CD8-positive, alpha-beta memory T cell (primary cell): ENCODE measurements at places on chromosomes 7 and 10.

DNA sequence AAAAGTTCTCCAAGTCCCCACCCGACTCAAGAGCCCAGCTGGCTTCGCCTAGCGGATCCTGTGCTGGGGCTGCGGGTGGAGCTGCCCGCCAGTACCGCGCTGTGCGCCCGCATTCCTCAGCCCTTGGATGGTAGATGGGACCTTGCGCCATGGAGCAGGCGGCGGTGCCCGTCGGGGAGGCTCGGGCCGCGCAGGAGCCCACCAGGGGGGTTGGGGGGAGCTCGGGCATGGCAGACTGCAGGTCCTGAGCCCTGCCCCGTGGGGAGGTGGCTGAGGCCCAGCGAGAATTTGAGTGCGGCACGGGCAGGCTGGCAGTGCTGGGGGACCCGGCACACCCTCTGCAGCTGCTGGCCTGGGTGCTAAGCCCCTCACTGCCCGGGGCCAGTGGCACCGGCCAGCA lies 57.0 kb downstream of the TBC1D12 start:
- no peak for DNase-seq

- no peak for DNase-seq
These were observed at the start of gene OR2A5 for GRCh38 chr7:144048648-144049047. Gene OR2A5 (plus strand): TSS chr7:144048948. CDS start chr7:144050402, 1,454 bp downstream.

GRCh38 chr7:127803626-127804025 lies 151.6 kb downstream of the SND1 start:
- DNase-seq = no peak

DNA sequence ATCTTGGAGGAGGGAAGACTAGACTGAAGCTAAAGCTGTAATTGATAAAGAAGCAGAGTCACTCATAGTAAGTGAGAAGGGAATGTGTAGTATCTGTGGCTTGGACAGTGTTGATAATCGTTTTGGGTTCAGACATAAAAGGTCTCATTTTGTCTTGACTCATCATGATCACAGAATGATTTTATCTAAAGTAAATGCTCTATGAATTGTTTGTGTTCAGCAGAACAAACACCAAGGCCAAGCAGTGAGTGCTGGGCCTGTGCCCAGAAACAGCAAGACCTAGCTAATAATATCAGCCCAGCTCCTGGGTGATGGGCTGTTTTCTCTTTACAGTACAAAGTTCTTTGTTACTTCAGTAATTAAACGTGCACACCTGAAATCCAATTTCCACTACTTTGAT lies 26.7 kb upstream of the CD36 start:
- no peak for DNase-seq

- DNase-seq = no peak
These were observed 193.8 kb upstream of the ZNF32 start for GRCh38 chr10:43842496-43842895.

DNA sequence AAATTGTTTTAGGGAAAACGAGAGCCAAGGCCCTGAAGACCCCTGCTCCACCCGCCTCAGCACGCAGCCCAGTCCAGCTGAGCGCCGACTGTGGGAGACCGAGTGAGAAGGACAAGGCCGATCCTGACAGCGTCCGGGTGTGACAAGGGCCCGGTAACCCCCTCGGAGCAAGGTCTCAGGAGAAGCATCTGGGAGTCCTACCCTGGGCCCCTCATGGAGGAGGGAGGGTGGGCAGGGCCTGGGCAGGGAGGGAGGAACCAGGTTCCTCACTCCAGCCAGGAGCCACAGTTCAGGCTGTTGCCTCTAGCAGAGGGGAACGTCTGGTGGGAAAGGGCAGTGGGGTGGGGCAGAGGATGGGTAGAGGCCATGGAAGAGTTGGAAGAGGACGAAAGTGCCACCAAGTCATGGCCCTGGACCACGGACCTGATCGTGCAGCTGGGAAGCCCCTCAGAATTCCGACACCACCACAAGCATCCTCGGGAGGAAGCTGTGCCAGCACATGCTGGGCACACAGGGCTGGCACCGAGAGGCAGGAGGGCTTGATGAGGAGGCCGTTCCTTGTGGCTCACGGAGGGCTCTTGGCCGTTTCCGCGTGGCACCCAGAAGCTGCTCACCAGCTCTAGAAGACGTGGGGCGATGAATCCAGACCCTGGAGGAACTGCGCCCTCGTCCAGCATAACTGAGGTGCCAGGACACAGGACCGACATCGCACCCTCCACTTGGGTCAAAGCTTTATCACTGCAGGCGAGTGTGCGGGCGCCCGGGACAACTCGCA lies 2.2 kb upstream of the KNDC1 start:
- no peak for DNase-seq

DNA sequence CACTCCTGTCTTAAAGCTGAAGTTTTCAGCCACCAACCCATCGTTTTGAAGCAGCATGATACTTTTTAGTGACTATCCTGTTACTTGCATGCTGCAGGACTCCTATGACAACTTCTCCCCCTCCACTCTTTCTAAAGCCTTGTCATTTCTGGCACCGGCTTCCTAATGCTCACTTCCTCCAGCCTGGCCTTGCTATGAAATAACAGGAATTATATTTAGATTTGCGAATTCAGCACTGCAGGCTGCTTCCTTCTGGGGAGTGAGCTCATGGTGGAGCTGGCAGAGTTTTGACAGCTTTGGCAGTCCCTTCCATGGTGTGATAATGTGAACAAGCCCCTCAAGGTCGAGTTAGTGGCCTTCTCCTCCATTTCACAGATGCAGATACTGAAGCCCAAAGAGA lies 13.4 kb downstream of the BLNK start:
- no peak for DNase-seq

DNA sequence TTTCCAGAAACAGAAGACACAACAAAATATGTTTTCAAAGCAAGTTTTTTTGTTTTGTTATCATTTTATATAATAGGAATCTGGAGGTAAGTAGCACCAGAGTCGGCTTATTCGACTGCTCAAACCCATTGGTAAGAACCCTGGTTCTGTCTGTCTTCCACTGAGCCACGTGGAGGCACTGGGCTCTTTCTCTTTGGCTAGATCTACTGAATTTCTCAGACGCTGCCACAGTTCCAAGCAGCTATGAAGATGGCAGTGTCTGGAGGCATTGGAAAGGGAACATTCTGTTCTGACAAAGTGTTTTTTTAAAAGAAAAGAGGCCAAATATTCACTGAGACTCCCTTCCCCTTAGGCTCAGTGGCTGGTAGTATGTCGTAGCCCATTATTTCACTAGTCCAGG lies 338.8 kb downstream of the NRG3 start:
- no peak for DNase-seq

DNA sequence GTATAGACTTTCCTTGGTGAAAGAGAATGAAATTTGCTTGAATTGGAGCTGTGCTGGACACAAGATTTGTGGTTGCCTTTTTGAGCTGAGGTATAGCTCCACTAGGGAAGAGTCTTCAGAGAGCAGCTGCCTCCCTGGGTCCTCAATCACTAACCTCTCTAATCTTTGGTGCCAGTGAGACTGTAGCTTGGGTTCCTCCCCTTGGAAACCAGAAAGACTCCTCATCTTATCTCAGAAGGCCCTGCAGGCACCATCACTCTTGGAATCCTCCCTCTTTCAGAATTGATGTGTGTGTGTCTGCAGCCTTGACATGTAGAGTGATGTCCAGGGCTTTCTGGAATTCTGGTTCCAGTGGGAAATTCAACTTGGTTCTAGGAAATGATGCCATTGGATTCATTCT lies 426.5 kb downstream of the RPS24 start:
- DNase-seq = no peak

- no peak for DNase-seq
These were observed 5.2 kb downstream of the SPOCK2 start for GRCh38 chr10:72082856-72083789.

GRCh38 chr10:44378626-44379025 lies 6.3 kb downstream of the CXCL12 start:
- DNase-seq = no peak

- DNase-seq = no peak
These were observed 129.8 kb downstream of the SEC23IP start for GRCh38 chr10:120022357-120022756.
